ENCODE measurements at places on chromosomes 7 and 10.

DNA sequence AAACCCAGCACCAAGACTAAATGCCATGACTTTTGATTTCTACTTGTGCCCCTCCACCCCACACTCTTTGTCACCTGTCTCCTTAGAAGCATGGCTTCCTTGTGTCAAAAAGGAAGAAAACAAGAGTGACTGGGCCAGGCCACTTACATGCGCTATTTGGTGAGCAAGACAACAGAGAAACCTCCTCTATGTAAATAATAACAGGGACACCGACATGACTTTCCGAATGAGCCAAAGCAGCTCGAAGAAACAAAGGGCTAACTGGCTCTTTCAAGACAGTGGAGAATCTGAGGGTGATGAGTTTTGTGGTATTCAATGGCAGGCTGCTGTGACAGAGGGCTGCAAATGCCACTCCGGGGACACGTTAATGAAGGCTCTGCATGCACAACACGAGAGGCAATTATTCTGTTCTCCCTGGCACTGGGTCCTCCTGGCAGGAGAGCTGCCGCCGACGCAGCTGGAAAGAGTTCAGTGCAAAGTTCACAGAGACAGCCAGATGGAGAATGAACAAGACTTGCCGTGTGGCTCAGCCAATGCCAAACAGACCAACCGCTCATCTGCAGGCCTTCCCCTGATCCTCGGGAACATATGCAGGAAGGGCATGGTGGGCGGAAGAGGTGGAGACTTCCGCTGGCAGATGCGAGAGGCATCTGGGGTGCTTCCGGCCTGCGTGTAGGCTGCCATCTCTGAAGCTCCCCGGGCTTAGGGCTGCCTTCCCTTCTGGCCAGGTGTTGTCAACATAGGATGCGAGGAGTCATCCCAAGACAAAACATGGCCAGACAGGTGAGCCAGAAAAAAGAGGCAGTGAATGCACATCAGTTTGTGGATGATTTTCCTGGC, 59.1 kb upstream of the SMNDC1 start:
- DNase-seq, result peak; percentile 42

DNA sequence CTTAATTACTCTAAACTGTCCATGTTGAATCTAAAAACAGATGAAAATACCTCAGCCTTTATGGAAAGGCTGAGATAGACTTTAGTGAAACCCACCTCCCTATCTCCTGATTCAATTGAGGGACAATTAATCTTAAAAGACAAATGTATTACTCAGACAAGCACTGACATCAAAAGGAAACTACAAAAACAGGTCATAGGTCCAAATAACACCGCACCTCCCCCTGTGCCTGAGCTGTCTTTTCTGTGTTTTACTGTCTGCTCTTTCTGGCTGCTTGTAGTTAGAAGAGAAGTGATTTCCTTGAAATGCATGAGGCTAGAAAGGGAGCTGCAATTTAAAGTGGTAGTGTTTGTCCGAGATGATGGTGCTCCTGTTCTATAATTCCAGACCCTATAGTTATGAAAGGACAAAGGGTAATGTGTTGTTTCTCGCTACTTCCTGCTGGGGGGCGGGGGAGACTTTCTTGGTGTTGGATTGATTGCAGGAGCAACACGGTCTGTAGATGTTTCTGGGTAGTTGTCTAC, 16.0 kb downstream of the AKR1C8 start:
- DNase-seq, result no peak

- DNase-seq, result peak; percentile 47
Observed at GRCh38 chr10:34933676-34934075, 118.6 kb upstream of the PARD3 start.

- no peak for DNase-seq
Observed at GRCh38 chr10:32995751-32996150, 37.7 kb upstream of the ITGB1 start.

- DNase-seq, result no peak
Observed at GRCh38 chr10:94324609-94325233, 38.0 kb downstream of the NOC3L start.

GRCh38 chr10:96500519-96500918, 13.2 kb downstream of the TLL2 start:
- no peak for DNase-seq

- DNase-seq, result no peak
Observed at GRCh38 chr7:26928703-26929347, 64.4 kb upstream of the SKAP2 start.

DNA sequence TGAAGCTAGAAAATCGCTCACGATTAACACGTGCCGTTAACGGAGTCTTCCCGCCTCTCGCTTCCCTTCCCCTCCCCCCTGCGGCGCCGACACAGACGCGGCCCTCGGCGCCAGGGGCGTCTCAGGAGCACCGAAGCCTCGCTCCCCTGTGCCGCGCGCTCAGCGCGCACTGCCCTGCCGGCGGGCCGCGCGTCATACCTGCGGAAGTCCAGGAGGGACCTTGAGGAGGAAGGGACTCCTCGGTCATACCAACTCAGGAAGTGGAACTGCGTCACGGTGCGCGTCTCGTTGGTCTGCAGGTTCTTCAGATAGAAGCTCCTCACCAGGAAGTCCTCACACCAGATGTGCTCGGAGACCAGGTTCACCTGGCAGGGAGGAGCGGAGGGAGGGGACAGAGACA, 239.6 kb downstream of the DNAJB6 start:
- no peak for DNase-seq

All from fibroblast of mammary gland (primary cell).